ENCODE measurements at places on chromosomes 2 and 18. TPM values are rescaled to one million over a fixed set of nuclear protein-coding genes. Genes with fewer than 3 reads are reported as not detected.

- DNase-seq = no peak
These were observed 110.5 kb upstream of the AGAP1 start for GRCh38 chr2:235383272-235383843.

- DNase-seq = no peak
These were observed 155.0 kb downstream of the ARHGAP15 start for GRCh38 chr2:143284087-143284675.

DNA sequence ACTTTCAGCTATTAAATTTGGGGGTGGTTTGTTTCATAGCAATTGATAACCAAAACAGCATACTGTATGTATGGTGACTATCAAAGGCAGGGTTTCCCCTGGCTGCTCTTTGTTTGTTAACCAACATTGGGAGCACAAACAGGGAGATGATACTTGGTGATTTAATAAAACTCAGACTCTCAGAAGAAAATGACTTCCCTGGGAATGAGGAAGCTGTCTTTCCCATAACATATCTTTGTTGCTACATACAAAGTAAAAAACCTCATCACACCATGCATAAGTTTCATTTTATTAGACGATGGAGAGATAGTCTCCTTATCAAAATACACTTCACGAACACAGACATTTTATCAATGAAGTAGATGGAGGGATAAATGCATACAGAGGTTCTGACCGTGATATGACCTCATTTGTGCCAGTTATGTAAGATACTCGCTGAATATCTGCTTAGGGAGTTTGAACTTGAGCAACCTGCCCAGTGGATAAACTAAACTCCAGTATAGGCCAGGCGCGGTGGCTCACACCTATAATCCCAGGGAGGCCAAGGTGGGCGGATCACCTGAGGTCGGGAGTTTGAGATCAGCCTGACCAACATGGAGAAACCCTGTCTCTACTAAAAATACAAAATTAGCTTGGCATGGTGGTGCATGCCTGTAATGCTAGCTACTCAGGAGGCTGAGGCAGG, 3.8 kb upstream of the NFE2L2 start:
- DNase-seq = no peak

- no peak for DNase-seq
These were observed 156.1 kb downstream of the MSH2 start for GRCh38 chr2:47558768-47559684.

- DNase-seq = no peak
These were observed 244.5 kb upstream of the MEX3C start for GRCh38 chr18:51442012-51442411.

DNA sequence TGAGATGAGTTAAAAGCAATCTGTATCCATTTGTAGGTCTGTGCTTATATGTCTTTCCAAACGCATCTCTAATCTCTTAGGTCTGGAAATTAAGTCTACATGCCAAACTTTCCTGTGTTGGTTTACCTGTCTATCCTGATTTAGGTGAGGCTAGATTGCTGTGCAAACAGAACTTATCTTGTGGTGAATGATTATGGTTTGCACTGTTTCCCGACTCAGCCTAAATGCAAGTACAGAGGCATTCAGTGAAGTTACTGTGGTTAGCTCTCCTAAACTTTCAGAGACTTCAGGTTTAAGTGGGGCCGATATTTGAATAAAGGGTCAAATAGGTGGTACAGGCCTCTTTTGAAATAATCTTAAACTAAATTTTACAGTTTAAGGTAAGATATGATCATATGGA, 103.5 kb downstream of the ICOS start:
- DNase-seq = no peak

DNA sequence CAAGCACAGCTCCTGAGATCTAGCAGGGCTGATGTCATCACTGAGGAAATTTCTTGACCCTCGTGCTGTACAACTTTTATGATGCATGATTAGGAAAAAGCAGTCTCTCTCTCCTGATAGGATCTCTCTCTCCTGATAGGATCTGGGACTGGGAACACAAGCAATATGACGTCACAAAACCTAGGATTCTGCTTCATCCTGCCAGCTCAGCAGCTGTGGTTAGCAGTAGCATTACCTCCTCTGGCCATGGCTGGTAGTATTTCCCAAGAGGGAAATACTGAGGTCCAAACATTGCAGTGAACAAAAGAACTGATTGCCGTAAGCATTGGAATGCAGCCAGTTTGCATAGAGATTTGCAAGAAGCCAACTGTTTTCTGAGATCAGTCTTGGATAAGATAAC, 521.2 kb upstream of the POU3F3 start:
- DNase-seq = no peak

- no peak for DNase-seq
These were observed 25.2 kb downstream of the FBXO36 start for GRCh38 chr2:229947544-229947943.

DNA sequence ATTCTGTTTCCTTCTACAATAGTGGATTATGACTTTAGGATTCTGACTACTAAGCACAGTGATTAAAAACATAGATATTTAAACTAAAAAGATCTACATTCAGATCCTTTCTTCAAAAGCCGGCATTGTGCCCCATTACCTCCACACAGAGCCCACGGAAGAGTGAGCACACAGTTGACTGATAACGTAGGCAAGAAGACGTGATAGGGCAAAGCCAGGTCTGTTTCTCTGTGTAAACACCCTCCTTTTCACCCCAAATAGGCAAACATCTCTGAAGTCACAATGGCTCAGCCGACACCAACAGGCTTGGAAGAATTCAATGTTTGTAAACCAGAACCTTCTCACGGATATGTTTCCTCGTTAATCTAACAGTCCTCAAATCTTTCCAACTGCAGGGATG, 302.9 kb downstream of the CMPK2 start:
- DNase-seq = no peak

DNA sequence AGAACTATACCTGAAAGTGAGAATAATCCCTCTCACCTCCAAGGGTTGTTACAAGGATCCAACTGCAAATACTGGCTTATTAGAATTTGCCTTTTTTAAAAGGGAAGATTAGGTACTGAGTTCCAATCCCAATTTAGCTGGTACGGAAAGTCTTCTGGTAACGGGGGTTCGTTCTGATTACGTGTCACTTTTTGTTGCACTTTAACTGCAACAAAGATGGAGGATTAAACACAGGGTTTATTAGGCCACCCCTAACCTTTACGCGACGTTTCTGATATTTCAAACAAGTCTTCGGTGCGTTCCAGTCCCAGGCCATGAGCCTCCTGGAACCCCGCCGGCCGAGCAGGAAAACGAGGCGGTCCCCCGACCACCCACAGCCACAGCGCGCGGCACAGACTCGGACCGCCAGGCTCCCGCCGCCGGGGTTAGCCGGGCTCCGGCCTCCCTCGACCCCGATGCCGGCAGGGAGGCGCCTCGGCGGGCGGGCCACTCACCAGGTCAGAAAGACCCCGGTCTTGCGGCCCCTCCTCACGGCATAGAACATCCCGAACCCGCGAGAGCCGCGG, 411 bp downstream of the RNASEH1 start:
- DNase-seq = no peak

DNA sequence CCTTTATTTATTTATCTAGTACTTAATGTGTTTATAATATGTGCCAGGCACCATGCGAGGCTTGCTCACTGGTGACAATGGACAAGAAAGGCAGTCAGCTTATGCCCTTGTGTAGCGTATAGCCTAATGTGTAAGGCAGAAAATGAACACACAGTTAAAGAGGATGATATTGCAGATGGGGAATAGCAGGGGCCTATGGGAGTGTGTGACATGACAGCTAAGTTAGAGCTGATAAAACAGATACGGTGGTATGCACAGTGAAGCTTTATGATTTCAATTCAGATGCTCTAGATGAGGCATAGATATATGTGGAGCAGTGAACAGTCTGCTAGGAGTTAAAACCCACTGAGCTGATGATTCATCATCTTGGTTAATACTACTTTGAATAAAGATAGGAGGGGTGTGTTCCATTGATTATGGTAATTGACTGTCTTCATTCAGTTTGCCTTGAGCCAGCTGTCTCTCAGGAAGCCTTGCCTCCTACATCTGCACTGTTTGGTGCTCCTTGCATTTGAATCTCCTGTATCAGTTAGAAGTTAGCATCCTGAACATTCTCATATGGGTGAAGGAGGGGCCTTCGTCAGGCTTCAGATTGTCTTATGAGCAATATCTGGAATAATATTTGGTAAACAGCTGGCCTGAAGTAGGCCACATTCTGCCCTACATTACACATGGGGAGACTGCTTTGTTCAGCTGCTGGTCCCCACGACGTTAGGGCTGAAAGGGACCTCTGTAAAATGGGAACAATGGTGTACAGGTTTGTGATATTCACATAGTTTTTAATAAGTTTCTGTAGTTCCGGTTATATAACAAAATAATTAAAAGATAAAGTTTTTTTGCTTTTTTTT, 13.2 kb downstream of the MAP4K4 start:
- no peak for DNase-seq

DNA sequence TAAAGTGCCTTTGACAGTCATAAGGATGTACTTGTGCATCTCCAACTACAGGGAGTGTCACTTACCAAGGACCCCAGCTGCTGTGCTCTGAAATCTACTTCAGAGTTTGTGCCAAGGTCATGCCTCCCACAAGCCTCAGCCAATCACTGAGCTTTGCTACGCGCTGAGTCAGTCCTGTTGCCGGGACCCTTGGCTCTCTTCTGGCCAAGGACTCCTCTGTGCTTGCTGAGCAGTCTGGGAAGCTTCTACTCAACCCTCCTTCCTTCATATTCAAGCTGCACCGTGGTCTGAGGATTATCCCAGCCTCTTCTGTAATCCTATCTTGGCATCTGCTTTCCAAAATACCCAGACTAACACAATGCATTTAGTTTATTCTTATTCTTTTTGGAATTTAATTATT, 398.9 kb upstream of the FANCL start:
- DNase-seq = no peak

The FBXO15 gene
- not detected for total RNA-seq

The ATP6V1B1 gene
- 0.48 TPM for total RNA-seq

The DHX57 gene
- total RNA-seq = 21.0 TPM

The SLC38A11 gene
- 1.3 TPM for total RNA-seq

The CFC1 gene
- total RNA-seq = not detected

Measured in posterior vena cava (tissue), 2 donors.